ENCODE measurements at places on chromosomes 2 and 18.
A peak's percentile ranks its signal among the peaks of the same experiment; 100 is the strongest.

GRCh38 chr2:27390822-27391679, 10.5 kb upstream of the ZNF513 start:
- no peak for DNase-seq

- peak; percentile 12 for DNase-seq
Measured at GRCh38 chr2:239015901-239016675, 168.2 kb downstream of the TWIST2 start.

GRCh38 chr2:43170405-43171105, 55.9 kb downstream of the ZFP36L2 start:
- no peak for DNase-seq

DNA sequence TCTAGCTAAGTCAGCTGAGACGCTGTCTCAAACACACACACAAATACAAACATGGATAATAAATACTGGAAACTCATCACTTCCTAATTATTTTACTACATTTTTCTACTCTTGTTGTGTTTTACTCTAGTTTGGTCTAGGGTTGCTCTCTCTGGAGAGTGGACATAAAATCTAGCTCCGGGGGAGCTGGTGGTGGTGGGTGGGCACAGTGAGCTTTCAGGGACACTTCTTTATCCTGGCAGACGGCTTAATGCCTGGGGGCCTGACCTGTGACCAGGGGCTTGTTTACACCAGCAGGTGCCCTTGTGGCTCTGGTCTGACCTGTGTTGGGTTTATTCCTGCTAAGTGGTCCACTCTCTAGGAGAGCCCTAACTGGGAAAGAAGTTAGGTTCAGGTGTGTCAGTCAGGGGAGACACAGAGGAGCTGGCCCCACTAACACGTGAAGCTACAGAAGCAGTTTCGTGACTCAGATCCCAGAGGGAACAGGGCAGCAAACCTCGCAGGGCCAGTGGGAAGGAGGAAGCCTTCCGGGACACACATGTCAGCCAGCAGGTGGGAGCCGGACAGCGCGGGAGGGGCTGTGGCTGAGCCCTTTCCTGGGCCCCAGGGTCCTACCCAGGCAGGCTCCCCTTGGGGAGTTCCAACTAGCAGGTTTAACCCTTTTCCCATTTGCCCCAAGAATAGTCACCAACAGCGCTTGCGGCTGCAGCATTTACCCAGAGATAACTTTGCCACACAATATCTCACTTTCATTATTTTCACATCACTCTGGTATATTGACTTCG, 22.5 kb upstream of the BOK start:
- no peak for DNase-seq

- no peak for DNase-seq
Measured at GRCh38 chr2:86436328-86436727, 4.8 kb upstream of the KDM3A start.

DNA sequence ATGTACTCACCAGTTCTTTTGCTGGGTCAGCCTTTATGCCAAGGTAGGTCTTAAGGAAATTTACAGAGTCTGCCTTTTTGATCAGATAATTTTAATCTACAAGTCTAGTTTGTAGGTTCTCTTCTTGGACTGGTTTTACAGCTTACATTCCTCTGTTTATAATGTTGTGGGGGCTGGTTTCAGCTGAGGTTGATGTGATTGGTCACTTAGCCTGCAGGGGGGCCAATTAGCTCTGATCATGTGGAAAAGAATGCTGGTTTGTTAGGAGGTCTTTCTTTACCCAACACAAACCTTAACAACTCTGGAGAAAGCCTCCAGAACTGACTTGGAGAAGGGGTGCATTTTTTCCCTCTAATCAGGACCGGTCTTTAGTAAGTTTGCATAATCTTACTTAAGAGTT, at the start of gene KCNJ13:
Gene KCNJ13, minus strand, starts transcription at position 131 of the 400 bp plus-strand sequence. CDS start 5,203 bp downstream, outside the sequence.
- DNase-seq = no peak

- no peak for DNase-seq
Measured at GRCh38 chr2:73323551-73323950, 30.2 kb upstream of the EGR4 start.

GRCh38 chr2:185980944-185981343, 242.3 kb downstream of the FSIP2 start:
- no peak for DNase-seq

DNA sequence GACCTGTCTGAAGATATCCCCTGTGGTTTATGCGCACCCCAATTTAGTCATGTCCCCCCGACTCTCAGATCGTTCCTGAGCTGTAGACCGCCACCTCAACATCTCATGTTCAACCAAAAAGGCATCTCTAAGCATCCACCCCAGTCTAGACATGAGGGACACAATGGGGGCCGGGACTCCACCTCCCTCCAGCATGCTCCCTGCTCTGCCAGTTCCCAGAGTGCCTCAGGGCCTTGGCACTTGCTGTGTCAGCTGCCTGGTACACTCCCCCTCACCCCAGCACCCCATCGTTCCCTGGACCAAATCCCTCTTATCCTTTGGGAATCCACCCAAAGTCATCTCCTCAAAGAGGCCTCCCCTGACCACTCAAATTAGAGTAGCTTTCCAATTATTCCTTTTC, 22.2 kb downstream of the TNS1 start:
- no peak for DNase-seq

- peak; percentile 48 for DNase-seq
Measured at GRCh38 chr2:118940486-118941120, 1.4 kb upstream of the MARCO start.

- DNase-seq = no peak
Measured at GRCh38 chr2:211103989-211104388, 547.6 kb downstream of the CPS1 start.

DNA sequence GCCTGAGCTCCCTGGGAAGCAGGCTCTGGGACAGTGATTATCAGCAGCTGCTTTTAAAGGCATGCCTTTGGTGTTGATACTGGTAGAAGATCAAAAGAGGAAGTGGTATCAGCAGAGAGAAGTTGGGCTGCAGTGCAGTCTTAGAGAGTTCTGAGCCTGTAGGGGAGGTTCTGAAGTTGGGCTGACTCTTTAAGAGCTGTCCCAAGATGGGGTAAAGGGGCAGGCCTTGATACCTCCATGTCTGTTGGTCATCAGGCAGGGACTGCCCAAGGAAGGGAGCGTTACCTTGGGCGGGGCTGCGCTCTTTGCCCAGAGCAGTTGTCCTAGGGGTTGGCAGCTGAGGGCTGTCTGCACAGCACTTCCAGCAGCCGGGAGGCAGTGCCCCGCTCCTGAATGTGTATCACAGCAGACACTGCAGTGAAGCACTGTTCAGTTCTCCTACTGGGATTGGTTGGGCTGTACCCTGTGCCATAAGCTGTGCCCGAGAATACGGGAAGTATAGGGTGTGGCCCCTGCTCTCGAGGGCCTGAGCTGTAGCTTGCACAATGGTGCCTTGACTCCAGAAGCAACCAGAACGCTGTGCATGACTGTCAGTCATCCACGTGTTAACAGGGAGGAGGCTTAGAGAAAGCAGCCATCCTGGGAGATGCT, 177.0 kb downstream of the CTIF start:
- no peak for DNase-seq

Measured in left ventricle myocardium superior (tissue), 1 donor.